ENCODE measurements at places on chromosomes 6 and 20. TPM values are rescaled to one million over a fixed set of nuclear protein-coding genes. Genes with fewer than 3 reads are reported as not detected.
A peak's percentile ranks its signal among the peaks of the same experiment; 100 is the strongest.

- no peak for DNase-seq
Measured at GRCh38 chr6:80594461-80594860, 488.0 kb downstream of the BCKDHB start.

DNA sequence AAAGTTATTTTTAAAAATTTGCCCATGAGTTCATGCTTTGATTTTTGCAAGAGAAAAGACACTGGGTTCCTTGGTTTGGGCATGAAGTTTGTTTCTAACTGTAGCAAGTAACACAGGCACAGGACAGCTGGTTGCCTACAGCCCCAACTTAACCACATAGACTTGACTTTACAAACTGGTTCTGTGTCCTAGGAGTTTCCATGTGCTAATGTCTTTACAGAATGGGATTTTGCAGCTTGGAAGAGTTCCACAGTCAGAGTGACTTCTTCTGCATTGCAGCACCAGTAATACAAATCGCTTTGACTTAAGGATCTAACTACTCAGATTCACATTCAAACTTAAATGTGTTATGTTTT is 44.3 kb downstream of the OR2B2 start:
- no peak for DNase-seq

- no peak for DNase-seq
Measured at GRCh38 chr20:43188861-43189553, 699 bp downstream of the PTPRT start.

- DNase-seq: no peak
Measured at GRCh38 chr6:83711958-83712357, 3.1 kb upstream of the SNAP91 start.

- DNase-seq: no peak
Measured at GRCh38 chr20:30506100-30506499, 751.4 kb upstream of the DEFB115 start.

DNA sequence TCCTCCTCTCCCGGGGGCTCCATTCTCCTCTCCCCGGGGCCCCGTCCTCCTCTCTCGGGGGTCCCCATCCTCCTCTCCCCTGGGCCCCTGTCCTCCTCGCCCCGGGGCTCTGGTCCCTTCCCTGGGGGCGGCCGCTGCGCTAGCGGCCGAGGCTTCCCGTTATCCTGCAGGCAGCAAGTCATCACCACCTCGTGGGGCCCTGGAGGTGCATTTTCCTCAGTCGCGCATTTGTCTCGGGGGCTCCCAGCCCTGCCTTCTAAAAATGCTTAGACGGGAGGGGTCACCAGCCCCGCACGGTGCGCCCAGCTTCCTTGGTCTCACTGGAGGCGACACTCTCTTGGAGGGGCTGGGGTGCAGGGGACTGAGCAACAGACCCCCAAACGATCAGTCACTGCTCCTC is 216.5 kb downstream of the QKI start:
- DNase-seq: no peak

- peak; percentile 57 for DNase-seq
Measured at GRCh38 chr6:148343047-148343782, 577 bp downstream of the SASH1 start.

- DNase-seq: no peak
Measured at GRCh38 chr6:18115356-18115755, 7.1 kb downstream of the NHLRC1 start.

- DNase-seq: no peak
Measured at GRCh38 chr20:15302075-15302474, 964.7 kb upstream of the FLRT3 start.

- no peak for DNase-seq
Measured at GRCh38 chr6:17458966-17459365, 65.6 kb downstream of the CAP2 start.

DNA sequence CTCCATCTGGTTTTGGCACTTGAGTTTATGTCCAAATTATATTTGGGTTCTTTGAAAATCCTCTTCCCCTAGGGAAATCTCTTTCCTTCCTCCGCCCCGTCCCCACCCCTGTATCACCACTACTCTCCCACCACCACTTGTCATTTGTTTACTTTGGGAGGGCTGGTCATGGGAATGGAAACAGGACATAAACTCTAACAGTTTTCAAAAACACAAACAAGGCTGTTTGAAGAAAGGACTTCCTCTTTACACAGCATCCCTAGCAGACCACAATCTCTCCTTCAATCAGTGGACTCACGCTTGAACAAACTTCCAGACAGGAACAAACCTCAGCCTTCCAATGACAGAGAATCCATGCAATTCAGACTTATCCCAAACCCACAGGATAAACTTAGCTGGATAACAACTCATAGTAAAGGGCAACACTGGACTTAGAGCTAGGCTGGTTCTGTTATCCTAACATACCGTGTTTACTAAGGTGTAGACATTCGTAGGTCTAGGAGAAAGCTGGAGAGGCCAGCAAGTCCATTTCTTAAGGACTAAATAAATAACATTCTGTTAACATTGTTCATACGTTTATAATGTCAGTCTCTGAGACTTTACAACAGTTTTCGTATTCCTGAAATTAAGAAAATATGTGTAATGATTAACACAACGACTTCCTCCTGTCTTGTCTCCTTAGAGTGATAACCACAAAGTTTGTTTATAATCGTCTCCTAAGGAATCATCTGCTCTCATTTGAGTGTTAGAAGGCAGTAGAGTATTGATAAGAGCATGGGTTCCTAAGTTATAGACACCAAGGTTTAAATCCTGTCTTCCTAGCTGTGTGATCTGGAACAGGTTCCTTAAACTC is 44.1 kb upstream of the CTAGE9 start:
- no peak for DNase-seq

GRCh38 chr20:49028684-49029083 is 17.4 kb upstream of the CSE1L start:
- DNase-seq: no peak

- no peak for DNase-seq
Measured at GRCh38 chr6:100088009-100088408, 94.0 kb upstream of the MCHR2 start.

- no peak for DNase-seq
Measured at GRCh38 chr20:44010162-44010704, 95.6 kb downstream of the TOX2 start.

- no peak for DNase-seq
Measured at GRCh38 chr20:53714524-53714923, 120.9 kb upstream of the ZNF217 start.

- DNase-seq: no peak
Measured at GRCh38 chr6:30938730-30939129, 2.0 kb upstream of the MUCL3 start.

- no peak for DNase-seq
Measured at GRCh38 chr6:1381481-1382330, 7.7 kb upstream of the FOXF2 start.

- DNase-seq: no peak
Measured at GRCh38 chr6:81750200-81750599, 2.3 kb downstream of the TENT5A start.

DNA sequence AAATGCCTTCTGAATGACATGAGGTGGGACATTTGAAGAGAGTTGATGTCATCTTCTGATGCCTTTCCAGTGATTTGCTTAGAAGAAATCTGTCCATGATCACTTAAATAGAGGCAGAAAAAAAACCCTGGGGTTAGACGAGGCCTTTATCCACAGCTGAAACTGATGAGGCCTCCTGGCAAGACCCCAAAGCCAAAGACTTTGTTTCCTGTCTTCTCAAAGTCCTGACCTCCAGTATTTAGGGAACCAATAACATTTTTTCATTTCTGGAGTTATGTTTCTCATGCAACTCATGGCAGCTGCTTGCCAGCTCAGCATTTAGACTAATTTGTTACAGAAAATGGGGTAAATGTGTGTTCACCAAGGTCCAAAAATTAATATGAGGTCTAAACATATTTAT is 248.0 kb upstream of the PRDM1 start:
- no peak for DNase-seq

DNA sequence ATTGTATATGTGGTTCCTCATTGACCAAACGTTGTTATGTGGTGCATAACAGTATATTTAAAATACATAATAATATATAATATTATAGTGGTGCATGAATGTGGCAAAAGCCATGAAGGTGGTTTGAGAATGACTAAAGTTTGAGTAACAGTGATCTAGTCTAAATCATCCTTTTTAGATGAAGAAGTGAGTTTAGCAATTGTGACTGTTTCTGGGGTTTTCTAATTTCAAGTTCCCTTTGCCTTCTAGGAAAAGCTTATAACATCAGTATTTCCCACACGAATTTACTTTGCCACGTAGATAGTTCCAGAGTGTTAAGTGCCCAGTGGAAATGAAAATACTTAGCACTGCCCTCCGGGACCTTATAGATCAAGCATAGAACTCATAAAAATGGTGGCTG is 40.9 kb downstream of the ARFGEF2 start:
- DNase-seq: no peak

- no peak for DNase-seq
Measured at GRCh38 chr6:161319231-161319630, 45.4 kb upstream of the AGPAT4 start.

DNA sequence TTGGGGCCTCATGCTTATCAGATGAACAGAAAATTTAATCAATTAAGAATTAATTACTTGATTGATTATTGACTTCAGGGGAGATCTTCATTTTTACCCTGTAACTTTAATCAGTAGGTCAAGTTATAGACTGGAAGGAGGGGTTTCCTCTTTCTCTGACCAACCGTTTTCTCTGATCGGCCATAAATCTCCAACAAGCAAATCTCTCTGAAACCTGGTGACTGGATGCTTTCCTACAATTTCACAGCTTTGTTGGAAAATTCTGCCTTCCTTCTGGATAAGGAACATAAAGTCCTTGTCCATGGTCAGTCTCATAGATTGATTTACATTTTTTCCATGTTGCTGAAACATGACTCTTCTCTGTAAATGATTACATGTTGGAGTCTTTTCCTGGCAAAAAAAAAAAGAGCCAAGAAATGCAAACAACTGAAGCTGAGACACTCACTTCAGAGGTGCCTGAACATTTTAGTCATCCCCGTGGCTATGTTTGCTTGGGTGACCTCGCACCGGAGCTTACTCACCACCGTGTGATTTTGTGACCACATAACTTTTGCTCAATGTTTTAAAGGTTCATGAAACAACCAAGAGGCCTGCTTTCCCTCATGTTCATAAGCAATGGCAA is 31.0 kb downstream of the IRF4 start:
- DNase-seq: no peak

GRCh38 chr6:77322604-77323003 is 140.7 kb downstream of the HTR1B start:
- DNase-seq: no peak

- no peak for DNase-seq
Measured at GRCh38 chr6:158506601-158507000, 53.3 kb upstream of the TMEM181 start.

The SLC17A2 gene
- total RNA-seq: not detected

The CPXM1 gene
- total RNA-seq: 3.4 TPM

The CD109 gene
- 29.8 TPM for total RNA-seq

The DNAH8 gene
- total RNA-seq: 0.03 TPM

The PNISR gene
- 107 TPM for total RNA-seq

The RBM24 gene
- 6.1 TPM for total RNA-seq

The NMBR gene
- total RNA-seq: 0.45 TPM

The GSTA2 gene
- total RNA-seq: not detected

The TMX4 gene
- 54.2 TPM for total RNA-seq

The DLGAP4 gene
- 150 TPM for total RNA-seq

All from aorta (tissue), 5 donors.